ENCODE measurements at places on chromosomes 13 and 19.

- DNase-seq, result no peak
Observed at GRCh38 chr13:80695841-80696240, 354.9 kb upstream of the SPRY2 start.

- no peak for DNase-seq
Observed at GRCh38 chr13:26310003-26310402, 56.1 kb downstream of the CDK8 start.

DNA sequence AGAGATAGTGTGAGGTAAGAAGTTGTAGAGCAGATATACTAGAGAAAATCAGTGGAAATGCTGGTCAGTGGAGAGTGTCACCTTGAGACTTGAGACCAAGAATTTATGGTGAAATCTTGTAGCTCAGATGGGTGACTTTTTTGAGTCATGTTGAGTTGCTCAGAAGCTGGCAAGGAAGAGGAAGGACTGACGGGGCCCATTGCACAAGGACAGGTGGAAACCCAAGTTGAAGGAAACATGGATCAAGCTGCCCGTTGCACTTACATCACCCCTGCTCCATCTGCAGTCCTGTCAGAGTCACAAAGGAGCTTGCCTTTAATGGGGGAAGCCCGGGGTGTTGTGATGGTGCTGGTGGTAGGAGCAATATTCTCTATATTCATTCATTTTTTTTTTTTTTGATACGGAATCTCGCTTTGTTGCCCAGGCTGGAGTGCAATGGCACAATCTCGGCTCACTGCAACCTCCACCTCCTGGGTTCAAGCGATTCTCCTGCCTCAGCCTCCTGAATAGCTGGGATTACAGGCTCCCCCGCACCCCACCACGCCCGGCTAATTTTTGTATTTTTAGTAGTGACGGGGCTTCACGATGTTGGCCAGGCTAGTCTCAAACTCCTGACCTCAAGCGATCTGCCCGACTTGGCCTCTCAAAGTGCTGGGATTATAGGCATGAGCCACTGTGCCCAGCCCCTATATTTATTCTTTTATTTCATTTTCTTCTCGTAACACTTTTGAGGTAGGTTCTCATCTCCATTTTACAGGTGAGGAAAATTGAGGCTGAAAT, 27.4 kb downstream of the UBAC2 start:
- peak; percentile 95 for DNase-seq

- DNase-seq, result no peak
Observed at GRCh38 chr13:95834134-95834765, 157.3 kb downstream of the DNAJC3 start.

GRCh38 chr19:32168111-32168510, 177.3 kb upstream of the ZNF507 start:
- DNase-seq, result no peak
